SK-MEL-5 (cell line): ENCODE measurements at places on chromosomes 3 and 15. TPM values are rescaled to one million over a fixed set of nuclear protein-coding genes. Genes with fewer than 3 reads are reported as not detected.

- DNase-seq: no peak
Measured at GRCh38 chr15:98755138-98755537, 106.8 kb downstream of the IGF1R start.

The ACSBG1 gene
- total RNA-seq: 2.4 and 5.5 TPM in 2 replicates

The PAK6 gene
- not detected in 2 replicates for total RNA-seq

- DNase-seq: no peak
Measured at GRCh38 chr15:78071383-78071782, 6.1 kb downstream of the TBC1D2B start.

- no peak for DNase-seq
Measured at GRCh38 chr3:5012367-5012766, 33.1 kb downstream of the BHLHE40 start.
